AG10803 (cell line): ENCODE measurements at places on chromosomes 13 and 19.

DNA sequence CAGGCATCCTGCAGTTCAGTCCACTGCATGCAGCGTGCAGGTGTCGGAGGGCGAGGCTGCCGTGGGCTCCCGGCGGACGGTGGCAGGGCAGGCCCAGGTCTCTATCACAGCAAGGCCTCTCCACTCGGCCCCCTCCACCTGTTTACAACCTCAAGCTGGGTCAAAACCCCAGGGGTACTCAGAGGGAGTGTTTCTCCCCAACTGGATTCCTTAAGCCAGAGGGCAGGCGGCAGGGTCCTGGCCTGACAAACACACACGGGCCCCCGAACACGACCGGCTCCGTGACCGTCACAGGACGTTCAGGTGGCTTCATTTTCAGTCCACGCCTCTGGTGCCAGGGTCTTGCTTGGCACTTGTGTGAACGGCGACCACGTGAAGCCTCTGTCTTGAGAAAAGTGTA, 23.5 kb downstream of the RASA3 start:
- DNase-seq = no peak

GRCh38 chr13:113090806-113091205, 14.8 kb upstream of the F7 start:
- no peak for DNase-seq

GRCh38 chr19:17778251-17778967, 16.5 kb upstream of the B3GNT3 start:
- DNase-seq = peak; percentile 14

- DNase-seq = no peak
These were observed 22.0 kb upstream of the CD177 start for GRCh38 chr19:43331435-43332010.

GRCh38 chr13:103156346-103156998, 90.3 kb upstream of the SLC10A2 start:
- no peak for DNase-seq

- DNase-seq = peak; percentile 81
These were observed 8.7 kb upstream of the SERPINE3 start for GRCh38 chr13:51330791-51331190.

- no peak for DNase-seq
These were observed 40.9 kb downstream of the GJA3 start for GRCh38 chr13:20119960-20120359.

DNA sequence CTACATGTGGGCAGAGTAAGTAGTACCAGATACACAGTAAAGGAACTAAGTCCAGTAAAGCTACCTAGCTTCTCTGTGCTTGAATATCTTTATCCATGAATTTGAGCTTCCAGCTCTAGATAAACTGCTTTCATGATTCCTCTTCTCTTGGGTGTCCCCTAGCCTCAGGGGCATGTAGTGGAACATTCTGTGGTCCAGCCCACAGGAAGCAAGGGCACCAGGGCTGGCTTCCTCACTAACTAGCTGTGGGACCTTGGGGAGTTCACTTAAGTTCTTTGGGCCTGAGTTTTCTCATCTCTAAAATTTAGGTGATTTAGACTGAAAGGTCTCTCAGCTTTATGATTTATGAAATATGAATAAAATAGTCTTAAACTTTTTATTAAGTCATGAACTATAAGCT, 185.7 kb downstream of the KATNAL1 start:
- no peak for DNase-seq

- no peak for DNase-seq
These were observed 575.1 kb downstream of the SLITRK5 start for GRCh38 chr13:88246239-88246638.

DNA sequence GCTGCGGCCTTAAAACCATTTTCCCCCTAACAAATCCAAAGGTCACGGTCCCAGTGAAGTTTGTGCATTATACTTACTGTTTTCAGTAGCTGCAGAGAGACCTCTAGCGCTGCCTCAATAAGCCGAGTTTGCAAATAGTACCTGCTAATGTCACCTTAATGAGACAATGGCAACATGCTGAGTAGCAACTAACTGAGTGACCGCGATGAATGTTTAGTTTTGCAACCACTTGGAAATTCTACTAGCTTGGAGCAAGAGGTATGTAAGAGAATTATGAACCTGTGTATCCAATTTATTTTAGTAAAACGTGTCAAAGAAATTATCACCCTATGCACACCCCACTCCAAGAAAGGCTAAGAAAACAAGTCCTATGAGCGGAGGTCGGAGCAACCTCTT, 1.2 kb downstream of the KPNA3 start:
- DNase-seq = peak; percentile 14

DNA sequence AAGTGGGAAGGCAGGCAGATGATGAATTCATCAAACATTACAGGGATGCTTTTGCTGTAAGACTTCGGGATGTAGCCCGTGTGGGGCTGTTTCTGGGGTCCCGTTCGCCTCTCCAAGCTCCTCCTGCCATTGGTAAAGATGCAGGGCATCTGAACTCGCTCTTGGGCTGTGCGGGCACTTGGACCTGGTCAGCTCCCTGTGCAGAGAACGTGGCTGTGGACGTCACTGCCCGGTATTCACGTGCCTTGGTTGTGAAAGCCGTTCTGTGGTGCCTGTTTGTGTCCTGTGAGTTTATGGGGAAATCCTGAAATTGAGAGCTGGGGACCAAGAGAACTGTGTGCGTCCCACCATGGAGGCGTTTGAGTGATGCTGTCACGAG, 5.4 kb downstream of the TFDP1 start:
- no peak for DNase-seq

GRCh38 chr19:43667876-43668405, 2.0 kb downstream of the PLAUR start:
- DNase-seq = peak; percentile 10

- DNase-seq = peak; percentile 4
These were observed 1504.5 kb upstream of the PCDH20 start for GRCh38 chr13:62920159-62920558.

DNA sequence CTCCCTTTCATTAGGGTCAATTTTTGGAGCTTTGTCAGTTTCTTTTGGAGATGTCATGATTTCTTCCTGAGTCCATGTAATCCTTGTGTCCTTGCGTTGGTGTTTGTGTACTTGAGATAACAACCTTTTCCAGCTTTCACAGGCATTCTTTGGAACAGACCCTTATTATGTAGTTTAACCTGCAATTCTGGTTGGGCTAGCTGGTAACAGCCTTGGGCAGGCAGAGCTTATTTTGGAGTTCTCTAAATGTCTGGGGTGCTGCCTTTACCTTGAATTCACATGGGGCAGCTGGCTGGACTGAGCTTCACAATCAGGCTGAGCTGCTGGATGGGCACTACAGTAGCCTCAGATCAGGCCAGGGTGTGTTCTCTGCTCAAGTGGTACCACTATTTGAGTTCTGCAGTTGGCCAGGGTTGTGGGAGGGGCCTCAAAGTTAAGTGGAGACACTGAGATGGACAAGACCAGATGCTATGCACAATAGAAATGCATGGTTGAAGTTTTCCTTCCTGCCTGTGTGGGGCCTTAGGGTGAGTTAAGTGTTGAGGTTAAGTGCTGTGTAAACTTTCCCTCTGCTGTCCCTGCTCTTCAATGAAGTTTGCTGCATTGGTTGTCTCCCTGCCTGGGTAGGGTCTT, 277.3 kb downstream of the ATP8A2 start:
- DNase-seq = no peak

- DNase-seq = peak; percentile 91
These were observed 22.9 kb upstream of the POMP start for GRCh38 chr13:28636069-28636468.

DNA sequence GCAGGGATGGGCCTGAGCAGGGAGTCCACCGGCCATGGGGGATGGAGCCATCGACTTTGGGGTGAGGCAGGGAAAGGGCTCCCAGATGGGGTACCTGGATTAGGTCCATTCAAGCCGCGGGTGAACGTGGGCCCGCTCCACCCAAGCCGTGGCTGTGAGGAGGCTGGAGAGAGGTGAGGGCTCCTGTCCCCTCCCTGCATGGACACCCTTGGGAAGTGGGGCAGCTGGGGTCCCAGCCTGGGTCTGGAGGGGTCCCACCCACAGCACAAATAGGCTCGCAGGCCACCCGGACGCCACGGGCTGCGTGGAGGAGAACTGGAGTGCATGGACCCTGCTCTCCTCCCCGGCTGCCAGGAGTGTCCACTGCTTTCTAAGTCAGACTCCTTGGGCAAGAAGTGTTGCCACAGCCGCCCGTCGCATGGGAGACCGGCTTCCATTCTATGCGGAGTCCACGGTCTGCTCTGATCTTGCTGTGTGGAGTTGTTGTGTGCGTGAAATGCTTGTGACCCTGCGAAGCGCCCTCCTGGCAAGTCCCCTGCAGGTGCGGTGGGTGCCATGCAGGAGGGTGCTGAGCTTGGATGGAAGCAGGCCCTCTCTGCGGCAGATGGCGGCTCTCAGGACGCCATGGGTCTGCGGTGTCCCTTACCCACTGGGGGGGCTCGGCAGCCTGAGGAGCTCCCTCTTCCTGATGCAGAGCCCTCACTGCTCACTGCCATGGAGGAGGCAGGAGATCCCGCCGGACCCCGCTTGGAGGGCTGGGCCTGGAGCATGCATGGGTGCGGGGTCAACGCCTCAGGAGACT, 2.0 kb downstream of the DAZAP1 start:
- DNase-seq = no peak

GRCh38 chr13:39688278-39688677, 32.8 kb downstream of the COG6 start:
- no peak for DNase-seq

DNA sequence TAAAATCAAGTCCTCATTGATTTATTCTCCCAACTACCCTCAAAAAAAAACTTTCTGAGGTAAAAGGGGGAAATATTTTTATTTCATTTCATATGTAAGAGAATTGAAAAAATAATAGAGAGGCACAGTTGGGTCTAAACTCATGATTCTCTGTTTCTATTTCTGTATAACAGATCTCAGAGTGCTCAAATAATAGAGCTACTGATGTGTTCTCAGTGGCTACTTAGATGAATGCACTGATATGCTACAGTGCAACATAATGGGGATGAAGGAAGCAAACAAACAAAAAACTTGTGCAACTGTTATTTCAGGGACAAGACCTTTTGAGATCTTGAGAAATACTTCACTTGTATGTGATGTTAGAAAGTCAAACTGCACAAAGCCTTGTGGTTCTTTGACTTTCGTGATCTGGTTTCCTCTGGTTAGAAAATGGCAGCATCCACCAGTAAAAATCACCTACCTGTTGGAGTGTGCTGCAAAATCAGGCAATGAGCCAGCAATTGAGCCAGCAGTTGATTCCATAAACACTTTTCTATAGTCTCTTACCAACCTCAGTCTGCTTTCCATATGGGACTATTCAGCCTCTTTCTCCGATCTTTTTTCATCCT, 9.7 kb upstream of the DACH1 start:
- DNase-seq = no peak

DNA sequence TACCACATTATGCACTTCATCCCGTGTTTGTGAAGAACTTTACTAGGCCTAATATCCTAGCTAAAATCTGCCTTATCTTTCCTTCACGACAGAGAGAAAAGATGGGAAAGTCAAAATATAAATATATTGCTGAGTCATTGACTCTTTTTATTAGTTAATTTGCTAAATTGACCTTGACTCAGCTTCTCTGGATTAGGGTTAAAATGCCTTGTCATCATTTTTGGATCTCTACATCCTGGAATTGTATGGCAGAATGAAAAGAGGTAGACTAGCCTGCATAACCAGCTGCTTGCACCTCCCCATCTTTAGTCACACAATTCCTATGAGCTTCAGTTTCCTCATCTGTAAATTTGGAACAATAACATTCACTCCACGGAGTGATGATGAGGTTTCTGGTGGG, 280.3 kb downstream of the DCT start:
- no peak for DNase-seq
